ENCODE measurements at places on chromosomes 12 and 14. TPM values are rescaled to one million over a fixed set of nuclear protein-coding genes. Genes with fewer than 3 reads are reported as not detected.

- no peak for DNase-seq
Measured at GRCh38 chr14:60221457-60221856, 27.6 kb upstream of the PPM1A start.

The CDKN1B gene
- total RNA-seq = 25.5 TPM

DNA sequence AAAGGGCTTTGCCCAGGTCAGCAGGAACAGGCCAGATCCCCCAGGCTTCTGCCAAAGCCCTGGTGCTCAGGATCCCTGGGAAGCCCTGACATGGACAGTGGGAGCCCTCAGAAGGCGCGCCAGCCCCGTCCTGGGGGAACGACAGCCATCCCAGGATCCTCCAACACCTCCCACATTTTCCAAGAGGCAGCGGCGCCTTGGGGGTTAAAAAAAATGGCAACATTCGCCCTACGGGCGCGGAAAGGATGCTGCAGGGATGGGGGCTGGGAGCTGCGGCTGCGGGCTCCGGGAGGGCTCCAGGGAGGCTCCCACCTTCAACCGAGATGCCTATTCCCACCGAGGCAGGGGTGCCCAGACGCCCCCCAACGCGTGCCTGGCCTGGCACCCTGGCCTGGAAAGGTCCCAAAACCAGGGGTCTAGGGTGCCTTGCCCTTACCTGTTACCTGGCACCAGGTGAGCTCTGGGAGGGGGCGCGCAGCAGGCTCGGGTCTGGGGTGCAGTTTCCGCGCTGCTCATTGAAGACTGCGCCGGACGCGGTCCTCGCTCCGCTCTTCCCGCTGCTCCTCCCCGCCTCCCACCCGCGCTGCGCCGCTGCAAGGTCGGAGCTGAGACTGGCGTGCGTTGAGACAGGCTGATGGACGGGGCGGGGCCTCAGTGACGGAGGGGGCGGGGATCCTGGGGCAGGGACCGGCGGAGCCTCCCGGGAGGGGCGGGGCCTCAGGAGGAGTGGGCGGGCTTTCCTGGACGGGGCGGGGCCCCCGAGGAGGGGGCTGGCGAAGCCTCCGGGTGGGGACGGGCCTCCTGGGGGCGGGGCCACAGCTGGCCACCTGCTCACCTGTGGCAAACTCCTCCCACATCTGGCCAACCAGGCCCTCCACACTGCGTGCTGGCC is at the start of gene ABCB9:
ABCB9 (minus strand) TSS at position 613 of the 892 bp plus-strand sequence. CDS start 6,228 bp downstream, outside the sequence.
- peak; percentile 91 for DNase-seq

The OR4K2 gene
- not detected for total RNA-seq

DNA sequence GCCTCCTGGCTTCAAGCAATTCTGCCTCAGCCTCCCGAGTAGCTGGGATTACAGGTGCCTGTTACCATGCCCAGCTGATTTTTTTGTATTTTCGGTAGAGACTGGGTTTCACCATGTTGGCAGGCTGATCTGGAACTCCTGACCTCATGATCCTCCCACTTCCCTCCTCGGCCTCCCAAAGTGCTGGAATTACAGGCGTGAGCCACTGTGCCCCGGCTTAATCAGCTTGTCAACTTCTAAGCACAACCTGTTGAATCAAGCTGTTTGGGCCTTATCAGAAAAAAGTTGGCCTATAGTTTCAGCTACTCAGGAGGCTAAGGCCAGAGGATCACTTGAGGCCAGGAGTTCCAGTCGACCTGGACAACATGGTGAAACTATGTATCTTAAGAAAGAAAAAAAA is 7.9 kb downstream of the MARK3 start:
- peak; percentile 46 for DNase-seq

The NABP2 gene
- 16.0 TPM for total RNA-seq

DNA sequence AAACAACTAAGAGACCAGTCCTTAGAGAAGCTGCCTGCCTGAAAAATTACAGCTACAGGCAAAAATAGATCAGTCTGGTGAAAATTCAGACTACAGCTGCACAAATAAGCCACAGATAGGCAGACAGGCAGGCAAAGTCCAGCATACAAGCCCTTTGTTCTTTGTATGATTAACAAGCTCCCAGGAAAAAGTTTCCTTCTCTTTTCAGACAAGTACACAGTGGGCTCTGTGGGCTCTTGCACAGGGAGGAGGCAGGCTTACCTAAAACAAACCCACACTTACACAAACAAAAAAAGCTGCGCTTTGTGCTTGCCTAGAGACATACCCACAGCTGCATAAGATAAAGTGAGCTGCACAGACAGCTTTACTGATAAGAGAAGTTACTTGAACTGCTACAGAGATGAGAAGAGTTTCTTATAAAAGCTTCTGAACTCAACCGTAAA is 7.7 kb downstream of the OR6C68 start:
- DNase-seq = no peak

DNA sequence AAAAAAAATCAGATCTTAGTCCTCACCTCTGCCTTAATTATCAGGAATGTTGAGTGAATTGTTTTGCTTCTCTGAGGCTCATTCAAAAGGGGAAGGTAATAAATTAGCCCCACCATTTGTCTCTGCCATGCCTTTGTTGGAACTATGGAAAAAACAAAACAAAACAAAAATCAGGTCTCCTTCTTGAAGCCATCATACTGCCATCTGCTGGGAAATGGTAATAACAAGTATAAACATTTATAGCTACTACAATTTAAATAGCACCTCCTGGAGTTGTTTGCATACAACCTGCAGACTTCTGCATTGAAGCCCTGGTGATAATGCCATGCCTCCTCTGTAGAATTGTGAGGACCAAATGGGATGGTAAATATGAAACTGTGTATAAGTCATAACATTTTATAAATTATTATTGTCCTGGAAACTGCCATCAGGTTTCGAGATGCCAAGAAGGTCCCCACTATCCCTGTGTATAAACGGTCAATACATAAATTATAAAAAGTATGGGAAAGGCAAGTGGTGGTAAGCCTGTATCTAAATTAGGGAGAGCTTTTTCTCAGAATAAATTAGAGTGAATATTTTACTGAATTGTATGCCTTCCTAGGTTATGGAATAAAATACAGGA is 87.2 kb upstream of the FGD4 start:
- no peak for DNase-seq

The SPATS2 gene
- total RNA-seq = 5.9 TPM

- no peak for DNase-seq
Measured at GRCh38 chr12:117282490-117282889, 78.9 kb downstream of the NOS1 start.

GRCh38 chr12:57541717-57542116 is 5.3 kb downstream of the DCTN2 start:
- no peak for DNase-seq

- peak; percentile 69 for DNase-seq
Measured at GRCh38 chr14:104708606-104709268, 15.3 kb upstream of the ADSS1 start.

- no peak for DNase-seq
Measured at GRCh38 chr12:112962561-112962960, 15.8 kb upstream of the OAS2 start.

DNA sequence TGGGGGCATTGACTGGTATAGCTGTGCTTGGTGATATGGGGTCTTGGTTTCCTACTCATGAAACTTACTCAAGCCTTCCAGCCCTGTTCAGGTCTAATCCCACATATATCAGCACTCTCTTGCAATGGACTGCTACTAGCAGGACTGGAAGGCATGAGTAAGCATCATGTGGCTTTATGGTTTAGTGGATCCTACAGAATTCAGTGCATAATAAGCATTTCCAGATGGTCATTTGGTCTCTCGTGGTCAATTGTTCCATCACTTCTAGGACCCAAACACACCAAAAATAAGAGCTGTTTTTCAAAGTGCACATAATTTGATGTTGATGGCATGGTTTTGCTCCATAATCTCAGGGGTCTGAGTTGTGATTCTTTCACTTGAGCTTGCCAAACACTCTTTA is 114.4 kb downstream of the LMNTD1 start:
- no peak for DNase-seq

The B4GALNT1 gene
- total RNA-seq = 0.60 TPM

The SYNDIG1L gene
- total RNA-seq = not detected
